GM23248 (cell line): ENCODE measurements at places on chromosomes 12 and 14. TPM values are rescaled to one million over a fixed set of nuclear protein-coding genes. Genes with fewer than 3 reads are reported as not detected.

Gene SIX4
- 9.2 and 12.2 TPM in 2 replicates for total RNA-seq

Gene NRIP2
- total RNA-seq, result not detected in 2 replicates

Gene LTBR
- 147 TPM in 2 replicates for total RNA-seq

Gene GALNT8
- total RNA-seq, result not detected in 2 replicates

Gene PRIMA1
- 0.43 TPM in 1 of 2 replicates, not detected in the other for total RNA-seq

Gene ANKRD9
- 14.9 and 22.8 TPM in 2 replicates for total RNA-seq

Gene PYGL
- total RNA-seq, result 42.6 and 52.6 TPM in 2 replicates

Gene EFCAB11
- 4.3 and 7.9 TPM in 2 replicates for total RNA-seq

Gene RASAL1
- not detected in 2 replicates for total RNA-seq

Gene TAS2R7
- total RNA-seq, result not detected in 2 replicates

Gene FOXG1
- not detected in 2 replicates for total RNA-seq

Gene CRIP2
- total RNA-seq, result 149 and 188 TPM in 2 replicates

GRCh38 chr12:54658306-54659264 is 10.4 kb upstream of the DCD start:
- peak; percentile 56 for DNase-seq
- H3K4me1 ChIP-seq, result no peaks in the 10 kb centered on the region
- peaks cover 30% of the 10 kb centered on the region for H3K27me3 ChIP-seq
- no peaks in the 10 kb centered on the region for H3K36me3 ChIP-seq
- H3K27ac ChIP-seq, result no peak overlapping the region

- no peak for DNase-seq
- no peaks in the 10 kb centered on the region for H3K36me3 ChIP-seq
- peak overlapping the region; percentile 82 for H3K4me3 ChIP-seq
Measured at GRCh38 chr14:93331728-93332396, 974 bp downstream of the BTBD7 start.

DNA sequence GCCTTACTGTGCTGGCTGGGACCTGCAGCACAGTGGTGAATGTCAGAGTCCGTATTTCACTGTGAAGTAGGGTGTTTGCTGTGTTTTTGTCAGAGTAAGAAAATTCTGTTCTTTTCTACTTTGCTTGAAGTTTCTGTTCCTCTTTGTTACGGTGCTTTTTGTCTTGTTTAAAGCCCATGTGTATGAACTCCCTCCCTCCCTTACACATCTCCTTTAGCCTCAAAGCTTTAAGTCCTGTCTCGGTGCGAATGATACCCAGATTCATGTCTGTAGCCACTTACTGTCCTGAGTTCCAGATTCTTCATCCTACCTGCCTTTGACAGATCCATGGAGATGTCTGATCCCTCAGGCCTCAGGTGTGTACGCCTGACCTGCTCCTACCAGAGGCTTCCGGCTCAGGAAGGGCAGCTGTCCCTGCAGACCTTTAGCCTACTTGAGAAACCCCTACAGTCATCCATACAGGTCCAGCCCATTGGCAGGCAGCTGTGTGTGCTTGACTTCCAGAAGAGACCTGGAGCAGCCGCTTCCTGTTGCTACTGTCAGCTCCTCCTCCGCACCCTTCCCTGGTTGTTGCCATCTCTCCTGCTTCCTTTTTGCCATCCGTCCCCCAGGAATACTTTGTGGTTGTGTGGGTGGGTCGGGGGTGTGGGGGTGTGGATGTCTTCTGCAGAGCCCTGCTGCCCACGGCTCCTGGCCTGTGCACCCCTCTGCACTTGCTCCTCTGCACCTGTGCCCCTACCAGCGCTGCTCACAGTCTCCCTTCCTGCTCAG is 72.9 kb downstream of the DDX51 start:
- no peaks in the 10 kb centered on the region for H3K27me3 ChIP-seq
- H3K36me3 ChIP-seq, result peaks cover 8% of the 10 kb centered on the region; the same call in 1 of the 2 replicates
- no peak overlapping the region for H3K27ac ChIP-seq
- no peak for DNase-seq
- no peak overlapping the region for H3K4me3 ChIP-seq
- H3K4me1 ChIP-seq, result no peaks in the 10 kb centered on the region

GRCh38 chr12:53652366-53652765 is 23.5 kb downstream of the ATP5MC2 start:
- H3K4me1 ChIP-seq, result no peaks in the 10 kb centered on the region
- no peak overlapping the region for H3K27ac ChIP-seq
- DNase-seq, result peak; percentile 39
- no peaks in the 10 kb centered on the region for H3K27me3 ChIP-seq

GRCh38 chr12:44795970-44796369 is 80.1 kb downstream of the NELL2 start:
- DNase-seq, result no peak
- H3K4me3 ChIP-seq, result no peak overlapping the region
- H3K27ac ChIP-seq, result no peak overlapping the region

GRCh38 chr12:13097491-13098011 is 5.9 kb downstream of the GSG1 start:
- H3K4me3 ChIP-seq, result peak overlapping the region; percentile 73
- peak; percentile 69 for DNase-seq
- H3K36me3 ChIP-seq, result no peaks in the 10 kb centered on the region
- no peaks in the 10 kb centered on the region for H3K27me3 ChIP-seq
- peaks cover 76% of the 10 kb centered on the region for H3K4me1 ChIP-seq

DNA sequence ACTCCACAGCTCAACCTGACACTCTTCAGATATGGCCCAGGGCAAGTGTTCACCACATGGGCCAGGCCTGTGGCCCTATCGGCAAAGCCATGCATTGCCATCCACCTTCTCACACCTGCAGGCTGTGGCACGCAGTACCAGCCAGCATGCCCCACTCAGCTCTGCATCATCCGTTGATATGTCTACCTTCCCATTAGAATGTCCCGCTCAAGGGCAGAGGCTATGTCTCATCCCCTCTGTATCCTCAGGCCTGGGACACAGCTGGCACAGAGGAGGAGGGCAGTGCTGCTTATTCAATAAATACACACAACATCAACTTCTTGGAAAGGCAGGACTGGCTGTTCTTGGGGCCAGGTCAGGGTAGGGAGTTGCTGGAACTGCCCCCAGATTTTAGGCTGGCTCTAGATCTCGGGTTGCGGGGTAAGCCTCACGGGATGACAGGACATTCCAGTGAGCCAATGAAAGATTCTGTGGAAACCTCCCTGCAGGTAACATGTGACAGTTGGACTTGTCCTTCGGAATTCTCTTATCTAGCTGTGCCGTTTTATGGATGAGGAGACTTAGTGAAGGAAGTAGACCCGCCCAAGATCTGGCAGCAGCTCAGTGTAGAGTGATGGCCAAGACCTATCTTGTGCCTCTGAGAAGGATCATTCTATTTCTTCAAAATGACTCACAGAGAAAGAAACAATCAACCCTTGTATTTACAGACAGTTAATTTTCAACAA is 25.6 kb downstream of the SYNE3 start:
- no peak overlapping the region for H3K27ac ChIP-seq
- no peaks in the 10 kb centered on the region for H3K36me3 ChIP-seq
- H3K27me3 ChIP-seq, result no peaks in the 10 kb centered on the region
- H3K4me3 ChIP-seq, result no peak overlapping the region
- peak; percentile 28 for DNase-seq

GRCh38 chr14:85075694-85076476 is 454.1 kb upstream of the FLRT2 start:
- H3K36me3 ChIP-seq, result no peaks in the 10 kb centered on the region
- no peak for DNase-seq
- H3K27ac ChIP-seq, result no peak overlapping the region
- H3K27me3 ChIP-seq, result no peaks in the 10 kb centered on the region

- peaks cover 22% of the 10 kb centered on the region for H3K4me1 ChIP-seq
- H3K36me3 ChIP-seq, result peaks cover 18% of the 10 kb centered on the region; the same call in 1 of the 2 replicates
- no peaks in the 10 kb centered on the region for H3K27me3 ChIP-seq
- H3K27ac ChIP-seq, result peak overlapping the region; percentile 68
- peak overlapping the region; percentile 88 for H3K4me3 ChIP-seq
Measured at GRCh38 chr14:20460458-20461224, 593 bp downstream of the PIP4P1 start.

- no peak for DNase-seq
- no peak overlapping the region for H3K4me3 ChIP-seq
- H3K36me3 ChIP-seq, result no peaks in the 10 kb centered on the region
- H3K4me1 ChIP-seq, result peaks cover 3% of the 10 kb centered on the region; the same call in 1 of the 2 replicates
- H3K27me3 ChIP-seq, result no peaks in the 10 kb centered on the region
Measured at GRCh38 chr14:90629471-90629870, 186.8 kb downstream of the TTC7B start.

- no peak overlapping the region for H3K27ac ChIP-seq
- DNase-seq, result no peak
- H3K36me3 ChIP-seq, result no peaks in the 10 kb centered on the region
- H3K27me3 ChIP-seq, result no peaks in the 10 kb centered on the region
- H3K4me3 ChIP-seq, result no peak overlapping the region
Measured at GRCh38 chr12:93657071-93657470, 20.1 kb upstream of the CRADD start.

- peaks cover 8% of the 10 kb centered on the region; the same call in 1 of the 2 replicates for H3K4me1 ChIP-seq
- no peaks in the 10 kb centered on the region for H3K36me3 ChIP-seq
- DNase-seq, result peak; percentile 51
Measured at GRCh38 chr12:75738486-75738885, 227.1 kb upstream of the KRR1 start.

GRCh38 chr14:21097636-21098075 is 799 bp downstream of the ZNF219 start:
- no peak for DNase-seq
- peaks cover 16% of the 10 kb centered on the region for H3K4me1 ChIP-seq
- H3K27ac ChIP-seq, result peak overlapping the region; percentile 27; the same call in 1 of the 2 replicates
- H3K4me3 ChIP-seq, result no peak overlapping the region; the same call in none of the 2 replicates
- no peaks in the 10 kb centered on the region for H3K36me3 ChIP-seq

GRCh38 chr12:8449355-8449859 is 6.4 kb upstream of the CLEC6A start:
- peaks cover 4% of the 10 kb centered on the region; the same call in 1 of the 2 replicates for H3K27me3 ChIP-seq
- H3K4me1 ChIP-seq, result no peaks in the 10 kb centered on the region
- H3K36me3 ChIP-seq, result no peaks in the 10 kb centered on the region
- no peak overlapping the region for H3K4me3 ChIP-seq

DNA sequence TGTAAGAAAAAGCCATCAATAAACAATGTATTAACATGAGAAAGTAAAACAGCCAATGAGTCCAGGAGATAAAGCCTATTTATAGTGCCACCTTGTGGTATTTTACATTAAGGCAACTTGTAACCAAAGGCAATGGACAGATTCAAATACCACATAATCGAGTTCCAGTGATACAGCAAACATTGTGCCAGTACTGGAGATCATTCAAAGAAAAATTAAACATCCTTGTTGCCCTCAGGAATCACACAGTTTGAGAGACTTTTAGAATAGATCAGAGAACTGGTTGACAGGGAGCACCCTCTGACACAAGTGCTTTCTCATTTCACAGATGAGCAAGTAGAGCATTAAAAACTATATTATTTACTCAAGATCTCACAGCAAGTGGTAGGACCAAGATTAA is 98.1 kb downstream of the DDHD1 start:
- no peaks in the 10 kb centered on the region for H3K36me3 ChIP-seq
- peak; percentile 73 for DNase-seq
- no peaks in the 10 kb centered on the region for H3K27me3 ChIP-seq
- H3K27ac ChIP-seq, result peak overlapping the region; percentile 95
- peak overlapping the region; percentile 52 for H3K4me3 ChIP-seq

DNA sequence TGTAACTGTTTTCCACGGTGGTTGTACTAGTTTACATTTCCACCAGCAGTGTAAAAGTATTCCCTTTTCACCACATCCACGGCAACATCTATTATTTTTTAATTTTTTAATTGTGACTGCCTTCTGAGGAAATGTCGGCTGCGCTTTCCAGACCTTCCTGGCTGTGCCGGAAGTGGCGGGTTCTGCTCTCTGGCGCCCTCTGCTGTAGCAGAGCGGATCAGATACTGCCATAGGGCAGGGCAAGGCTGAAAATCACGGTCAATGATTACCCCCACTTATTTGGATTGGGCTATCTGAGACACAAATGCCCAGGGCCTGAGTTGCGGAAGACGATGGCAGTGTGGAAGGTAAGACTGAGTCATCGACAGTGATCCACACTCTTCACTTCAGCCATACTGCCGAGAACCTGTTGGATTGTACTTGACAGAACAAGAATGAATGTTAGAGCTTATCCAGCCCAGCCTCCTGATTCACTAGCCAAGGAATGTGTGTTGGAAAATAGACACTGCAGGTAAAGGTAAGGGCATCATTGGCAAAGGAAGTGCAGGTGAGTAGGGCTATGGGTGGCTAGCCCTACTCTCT is 124.2 kb downstream of the NTF3 start:
- no peak overlapping the region for H3K27ac ChIP-seq
- peaks cover 7% of the 10 kb centered on the region; the same call in 1 of the 2 replicates for H3K4me1 ChIP-seq
- no peaks in the 10 kb centered on the region for H3K27me3 ChIP-seq
- no peak overlapping the region for H3K4me3 ChIP-seq

DNA sequence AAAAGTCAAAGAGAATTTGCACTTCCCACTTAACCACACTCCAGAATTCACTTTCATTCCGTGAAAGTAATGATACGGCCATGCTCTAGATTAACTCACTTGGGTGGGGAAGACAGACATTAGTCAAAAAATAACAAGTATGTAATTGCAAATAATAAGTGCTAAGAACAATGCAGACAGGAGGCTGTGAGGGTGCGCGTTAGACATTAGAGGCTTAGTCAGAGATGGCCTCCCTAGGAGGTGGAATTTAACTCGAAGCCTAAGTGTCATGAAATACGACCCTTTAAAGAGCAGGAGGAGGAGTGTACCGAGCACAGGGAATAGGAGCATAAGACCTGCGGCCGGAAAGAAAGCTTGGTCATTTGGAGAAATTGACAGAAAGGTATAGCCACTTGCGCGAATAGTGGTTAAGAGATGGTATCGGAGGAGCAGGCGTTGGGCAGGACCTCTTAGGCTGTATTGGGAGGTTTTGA is 628 bp downstream of the SNRPF start:
- peak overlapping the region; percentile 74 for H3K27ac ChIP-seq
- peak; percentile 67 for DNase-seq
- peaks cover 7% of the 10 kb centered on the region; the same call in 1 of the 2 replicates for H3K4me1 ChIP-seq
- H3K27me3 ChIP-seq, result peaks cover 3% of the 10 kb centered on the region; the same call in 1 of the 2 replicates
- H3K4me3 ChIP-seq, result peak overlapping the region; percentile 89

GRCh38 chr14:59067127-59067894 is 121.2 kb upstream of the DAAM1 start:
- H3K27ac ChIP-seq, result no peak overlapping the region
- no peak overlapping the region for H3K4me3 ChIP-seq
- peak; percentile 7 for DNase-seq
- H3K4me1 ChIP-seq, result no peaks in the 10 kb centered on the region
- H3K27me3 ChIP-seq, result no peaks in the 10 kb centered on the region

DNA sequence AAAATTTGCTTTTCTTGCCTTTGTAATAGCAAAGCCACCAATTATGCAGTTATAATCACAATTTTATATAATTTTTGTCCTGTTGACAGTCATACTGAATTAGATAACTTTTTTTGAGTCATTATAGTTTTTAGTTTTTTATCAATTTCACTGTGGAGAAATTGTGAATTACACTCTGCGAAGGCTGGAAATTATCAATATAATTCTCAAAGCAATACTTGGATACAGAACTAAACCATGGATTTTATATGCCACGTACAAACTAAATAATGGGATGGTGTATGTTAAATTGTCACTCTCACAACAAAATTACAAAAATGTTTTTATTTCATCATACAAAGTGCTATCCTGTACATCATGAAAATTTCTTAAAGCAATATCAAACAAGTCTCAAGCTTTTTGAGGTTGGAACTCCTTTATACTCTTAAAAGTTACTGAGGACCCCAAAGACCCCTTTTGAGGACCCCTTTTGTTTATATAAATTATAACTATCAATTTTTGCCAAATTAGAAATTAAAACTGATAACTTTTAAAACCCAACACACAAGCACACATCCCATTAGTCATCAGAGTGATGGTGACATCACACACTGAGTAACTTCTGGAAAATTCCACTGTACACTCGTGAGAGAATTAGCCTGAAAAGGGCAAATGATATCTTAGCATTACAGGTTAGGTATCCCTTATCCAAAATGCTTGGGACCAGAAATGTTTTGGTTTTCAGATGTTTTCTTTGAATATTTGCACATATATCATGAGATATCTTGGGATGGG is 19.8 kb upstream of the AQP2 start:
- DNase-seq, result peak; percentile 91
- H3K36me3 ChIP-seq, result no peaks in the 10 kb centered on the region
- H3K4me3 ChIP-seq, result no peak overlapping the region
- H3K27ac ChIP-seq, result 0 out of 2 replicates have a peak overlapping the region, but pooled peaks have one; percentile 8
